ENCODE measurements at places on chromosomes 7 and 10.
A peak's percentile ranks its signal among the peaks of the same experiment; 100 is the strongest.

DNA sequence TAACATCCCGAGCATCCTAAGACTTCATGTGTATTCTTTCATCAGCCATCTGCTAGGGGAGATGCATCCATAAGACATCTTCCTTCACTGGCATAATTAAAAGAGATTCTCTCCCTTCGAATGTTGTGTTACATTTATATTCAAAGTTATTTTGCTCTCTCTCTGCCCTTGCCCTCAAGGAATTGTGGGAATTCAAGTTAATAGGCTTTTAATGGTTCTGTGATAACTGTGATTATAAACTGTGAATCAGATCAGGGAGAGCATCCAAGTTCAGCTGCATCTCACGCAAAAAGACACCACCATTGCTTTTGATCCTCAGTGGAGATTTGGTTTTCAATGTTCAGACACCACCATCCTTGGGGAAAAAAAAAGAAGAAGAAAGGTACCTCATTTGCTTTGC, 9.2 kb upstream of the TEX36 start:
- no peak for DNase-seq

DNA sequence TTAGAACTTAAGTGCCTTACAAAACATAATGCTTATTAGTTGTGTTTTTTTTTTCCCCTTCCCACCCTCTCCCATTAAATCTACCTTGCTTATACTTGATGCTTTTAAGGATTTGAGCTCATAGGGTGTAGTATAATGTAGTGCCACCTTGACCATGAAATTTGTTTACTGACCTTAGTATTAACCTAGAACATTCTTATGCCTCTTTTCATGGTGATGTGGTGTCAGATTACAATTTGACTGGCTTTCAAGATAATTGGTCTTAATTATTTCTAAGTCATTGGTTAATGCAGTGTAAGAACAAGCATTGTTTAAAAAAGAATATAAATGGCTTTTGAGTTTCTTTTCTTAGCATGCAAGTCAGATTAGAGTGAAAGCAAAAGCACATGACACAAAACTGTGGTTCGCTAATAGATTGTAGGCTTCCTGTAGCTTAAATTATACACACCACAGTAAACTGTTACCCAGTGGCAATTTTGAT, 61.8 kb downstream of the ADD3 start:
- DNase-seq: peak; percentile 52

DNA sequence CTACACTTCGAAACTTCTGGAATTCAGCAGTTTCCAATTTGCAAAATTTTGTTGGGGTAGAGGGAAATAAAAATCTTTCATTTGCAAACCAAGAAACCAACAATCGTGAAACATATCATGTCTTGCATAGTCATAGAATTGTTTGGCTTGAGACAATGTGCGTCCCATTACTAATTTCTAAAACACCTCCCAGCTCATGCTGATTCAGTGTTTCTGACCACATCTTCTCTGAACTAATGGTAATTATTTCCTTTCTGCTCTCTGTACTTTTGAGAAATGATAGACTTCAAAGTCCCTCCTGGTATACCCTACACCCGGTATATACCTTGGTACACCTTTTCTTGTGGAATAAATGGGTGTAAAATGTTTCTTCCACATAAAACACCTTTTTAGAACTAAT, 41.8 kb upstream of the TSPAN13 start:
- no peak for DNase-seq

GRCh38 chr10:112298581-112298980, 15.4 kb downstream of the TECTB start:
- no peak for DNase-seq

GRCh38 chr7:151631570-151631952, 111.9 kb upstream of the RHEB start:
- peak; percentile 15 for DNase-seq

DNA sequence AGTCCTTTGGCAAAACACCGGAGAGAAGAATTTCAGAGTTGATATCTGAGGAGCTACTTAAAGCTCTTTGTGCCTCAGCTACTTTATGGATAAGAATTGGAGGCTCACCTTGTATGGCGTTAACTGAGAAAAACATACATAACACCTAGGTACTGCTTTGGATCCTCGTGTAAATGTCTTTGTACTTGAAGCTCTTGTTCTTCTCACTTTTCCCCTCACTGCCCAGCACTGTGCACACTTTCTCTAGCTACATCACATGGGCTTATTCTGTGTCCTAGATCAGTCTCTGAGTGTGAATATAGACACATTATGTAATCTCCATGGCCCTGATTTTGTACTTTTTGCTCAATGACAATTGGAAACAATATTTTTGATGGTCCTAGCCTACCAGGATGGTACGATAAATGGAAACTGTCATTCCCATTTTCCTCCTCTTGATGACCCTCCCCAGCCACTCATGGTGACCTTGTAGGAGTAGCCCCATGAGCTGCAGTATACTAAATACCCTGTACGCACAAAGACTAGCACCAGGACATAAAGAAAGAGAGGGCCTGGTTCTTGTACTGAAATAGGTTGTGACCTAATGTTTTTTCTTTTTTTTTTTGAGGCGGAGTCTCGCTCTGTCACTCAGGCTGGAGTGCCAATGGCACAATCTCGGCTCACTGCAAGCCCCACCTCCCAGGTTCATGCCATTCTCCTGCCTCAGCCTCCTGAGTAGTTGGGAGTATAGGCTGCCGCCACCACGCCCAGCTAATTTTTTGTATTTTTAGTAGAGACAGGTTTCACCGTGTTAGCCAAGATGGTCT, 22.1 kb downstream of the STAMBPL1 start:
- DNase-seq: no peak

DNA sequence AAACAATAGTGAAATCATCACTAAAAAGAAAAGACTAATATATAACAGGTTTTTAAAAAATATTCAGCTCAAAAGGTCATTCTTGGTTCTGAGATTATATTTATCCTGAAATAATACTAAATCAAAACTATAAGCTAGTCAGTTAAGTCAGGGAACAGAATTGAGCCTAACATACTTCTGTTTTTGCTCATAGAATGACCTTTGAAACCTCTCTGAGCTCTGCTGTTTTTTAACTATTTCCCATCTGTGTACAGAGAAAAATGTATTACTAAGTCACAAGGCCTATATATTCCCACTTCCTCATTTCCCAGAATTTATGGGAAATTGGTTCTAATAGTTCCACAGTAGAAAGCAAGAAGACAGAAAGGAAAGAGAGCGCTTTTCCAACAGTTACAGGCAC, 346.8 kb upstream of the ETV1 start:
- no peak for DNase-seq

Measured in CD4-positive, alpha-beta T cell treated with Interleukin-1 beta for 1 hour (primary cell).